LoVo (cell line): ENCODE measurements at places on chromosomes 16 and 17.

GRCh38 chr17:77208217-77208808 is 67.5 kb downstream of the SEC14L1 start:
- no peak for DNase-seq

DNA sequence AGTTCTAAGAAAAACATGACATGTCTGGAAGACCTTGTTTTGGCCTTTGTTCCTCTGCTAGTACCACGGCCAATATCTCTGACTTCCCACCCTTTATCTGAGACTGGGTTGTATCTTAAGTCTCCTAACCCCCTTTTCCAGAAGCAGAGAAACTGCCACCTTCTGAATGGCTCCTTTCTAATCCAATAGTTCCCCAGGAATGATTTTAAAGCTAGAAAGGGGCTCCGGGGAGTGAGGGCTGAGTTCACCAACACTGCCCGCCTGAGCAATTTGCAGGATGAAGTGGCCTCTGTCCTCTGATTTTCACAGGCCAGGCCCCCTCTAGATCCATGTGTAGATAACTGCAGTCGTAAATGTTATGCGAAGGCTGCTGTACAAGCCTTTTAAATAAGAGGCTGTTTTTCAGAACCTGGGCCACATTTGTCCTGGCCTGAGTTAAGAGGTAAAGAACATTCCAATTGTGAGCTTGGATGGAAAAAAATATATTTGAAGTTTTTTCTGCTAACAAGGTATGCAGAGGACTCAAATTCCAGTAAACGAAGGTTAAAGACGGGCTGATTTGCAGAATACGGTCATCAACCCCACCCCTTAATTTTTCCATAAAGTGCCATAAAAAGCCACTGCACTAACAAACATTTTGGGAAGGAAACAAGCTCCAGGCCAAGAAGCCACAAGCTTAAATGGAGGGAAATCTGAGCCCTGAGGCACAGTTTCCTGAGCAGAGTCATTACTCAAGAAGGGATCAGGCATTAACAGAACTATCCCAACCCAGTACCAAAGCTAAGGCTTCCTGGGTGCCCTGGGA is 117.0 kb upstream of the MAF start:
- DNase-seq = no peak

DNA sequence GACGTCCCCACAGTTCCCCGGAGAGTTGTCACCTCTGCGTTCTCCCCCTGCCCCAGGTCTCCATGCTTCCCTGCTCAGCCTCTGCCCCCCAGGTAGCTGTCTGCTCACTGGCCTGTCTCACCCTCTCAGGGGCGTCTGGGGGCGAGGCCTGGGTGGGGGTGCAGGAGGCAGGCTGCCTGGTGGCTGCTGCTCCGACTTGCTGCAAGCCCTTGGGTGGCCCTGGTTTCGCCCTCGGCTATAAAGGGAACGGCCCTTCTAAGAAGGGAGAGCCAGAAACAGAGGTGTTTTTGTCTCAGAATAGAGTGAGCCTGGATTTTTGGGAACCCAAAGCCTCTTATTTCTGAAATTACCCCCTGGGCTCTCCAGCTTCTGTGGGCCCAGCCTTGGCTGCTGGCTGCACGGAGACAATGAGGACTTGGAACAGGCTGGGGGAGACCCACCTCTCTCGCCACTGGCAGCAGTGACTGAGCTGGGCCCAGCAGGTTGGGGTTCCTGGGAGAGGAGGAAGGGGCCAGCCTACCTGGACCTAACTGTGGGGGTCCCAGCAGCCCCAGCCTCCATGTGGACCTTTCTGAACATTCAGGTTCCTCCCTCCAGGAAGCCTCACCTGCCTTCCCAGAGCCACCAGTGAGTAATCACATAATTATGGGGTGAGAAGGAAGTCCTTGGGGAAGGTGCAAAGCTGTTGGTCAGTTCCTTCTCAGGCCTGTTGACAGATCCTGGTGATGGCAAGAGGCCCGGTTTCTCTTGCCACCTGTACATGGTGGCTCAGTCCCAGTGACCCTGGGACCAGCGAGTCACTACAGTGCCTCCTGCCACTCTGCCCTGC is 15.5 kb upstream of the SPNS2 start:
- peak; percentile 86 for DNase-seq

GRCh38 chr16:89584768-89585549 is 9.4 kb downstream of the CPNE7 start:
- DNase-seq = no peak

DNA sequence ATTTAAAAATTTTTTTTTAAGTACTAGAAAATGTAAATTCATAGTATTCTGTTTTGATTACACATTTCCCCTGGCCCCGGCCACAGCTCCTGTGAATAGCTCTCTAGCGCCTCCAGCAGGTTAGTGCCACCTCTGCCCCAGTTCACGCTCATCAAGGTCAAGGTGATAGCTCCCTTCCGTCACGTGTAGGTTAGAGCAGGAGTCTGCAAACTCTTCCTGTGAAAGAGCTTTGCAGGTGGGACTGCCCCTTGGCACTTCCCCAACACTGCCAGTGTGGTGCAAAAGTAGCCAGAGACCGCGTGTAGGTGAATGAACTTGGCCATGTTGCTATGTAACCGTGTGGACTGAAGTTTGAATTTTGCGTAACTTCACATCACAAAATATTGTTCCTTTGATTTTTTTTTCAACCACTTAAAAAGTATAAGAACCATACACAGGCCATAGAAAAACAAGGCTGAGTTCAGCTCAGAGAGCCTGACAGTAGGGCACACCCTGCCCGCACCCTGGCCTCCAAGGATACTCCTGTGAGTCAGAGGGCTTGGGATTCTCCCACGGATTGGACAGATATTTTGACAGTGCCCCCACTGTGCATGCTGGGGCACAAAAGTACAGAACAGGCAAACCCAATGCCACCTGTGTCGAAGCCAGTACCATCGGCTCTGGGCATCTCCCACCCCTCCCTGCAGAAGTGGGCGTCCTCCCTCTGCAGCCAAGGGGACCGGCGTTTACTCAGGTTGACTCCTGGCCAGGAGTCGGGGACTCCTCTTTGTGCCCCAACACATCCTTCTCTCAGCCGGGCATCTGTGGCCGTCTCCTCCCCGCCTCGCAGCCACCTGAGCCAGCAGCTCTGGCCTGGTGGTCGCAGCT is 92.0 kb upstream of the CHMP6 start:
- DNase-seq = no peak

DNA sequence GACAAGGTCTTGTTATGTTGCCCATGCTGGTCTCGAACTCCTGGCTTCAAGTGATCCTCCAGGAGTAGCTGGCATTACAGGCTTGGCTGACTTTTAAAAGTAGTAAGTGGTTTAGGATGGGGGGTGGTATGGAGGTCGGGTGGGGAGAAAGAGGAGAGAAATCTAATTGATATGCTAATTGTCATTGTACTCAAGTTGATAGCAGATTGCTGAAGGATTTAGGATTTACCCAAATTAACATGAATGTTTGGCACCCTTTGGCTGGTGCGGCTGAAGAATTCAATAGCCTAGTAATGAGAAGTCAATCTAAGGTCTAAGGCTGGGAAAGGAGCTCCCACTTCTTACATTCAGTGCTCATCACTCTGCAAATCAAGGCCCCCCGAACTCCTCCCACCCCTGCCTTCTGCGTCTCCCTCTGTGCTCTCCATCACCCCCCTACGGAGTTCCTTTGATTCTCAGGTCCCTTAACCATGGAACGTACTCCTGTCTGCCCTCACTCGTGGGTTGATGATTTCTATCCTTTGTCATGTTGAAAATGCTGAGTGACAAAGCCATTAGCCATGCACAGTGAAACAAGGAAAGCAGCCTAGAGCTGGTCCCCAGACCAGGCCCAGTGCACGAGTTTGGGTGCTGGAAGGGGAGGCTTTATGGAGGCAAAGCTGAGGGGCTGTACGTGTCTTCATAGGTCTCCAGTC is 17.3 kb downstream of the CDH13 start:
- no peak for DNase-seq

DNA sequence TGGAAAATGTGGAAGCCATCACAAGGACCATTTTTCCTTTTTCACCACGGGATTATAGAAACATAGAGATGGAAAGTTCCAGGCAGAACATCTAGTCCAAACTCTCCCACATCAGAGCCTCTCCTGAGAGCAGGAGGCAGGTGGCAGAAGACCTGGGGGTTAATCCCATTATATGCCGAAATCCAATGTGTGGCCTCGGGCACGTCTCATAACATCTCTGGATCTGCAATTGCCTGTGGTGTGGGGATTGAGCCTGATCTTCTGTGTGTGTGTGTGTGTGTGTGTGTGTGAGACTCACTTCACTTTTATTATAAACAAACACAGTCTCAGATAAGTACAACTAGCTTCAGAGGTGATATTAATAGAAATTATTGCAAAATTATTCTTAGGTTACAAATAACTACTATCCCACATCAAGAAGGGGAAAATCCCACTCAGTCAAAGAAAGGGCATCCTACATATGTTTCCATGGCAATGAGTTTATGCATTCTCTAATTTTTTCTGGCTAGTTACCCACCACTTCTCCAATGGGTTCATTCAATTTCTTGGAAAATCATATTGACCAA is 199.1 kb downstream of the FOXL1 start:
- DNase-seq = no peak

DNA sequence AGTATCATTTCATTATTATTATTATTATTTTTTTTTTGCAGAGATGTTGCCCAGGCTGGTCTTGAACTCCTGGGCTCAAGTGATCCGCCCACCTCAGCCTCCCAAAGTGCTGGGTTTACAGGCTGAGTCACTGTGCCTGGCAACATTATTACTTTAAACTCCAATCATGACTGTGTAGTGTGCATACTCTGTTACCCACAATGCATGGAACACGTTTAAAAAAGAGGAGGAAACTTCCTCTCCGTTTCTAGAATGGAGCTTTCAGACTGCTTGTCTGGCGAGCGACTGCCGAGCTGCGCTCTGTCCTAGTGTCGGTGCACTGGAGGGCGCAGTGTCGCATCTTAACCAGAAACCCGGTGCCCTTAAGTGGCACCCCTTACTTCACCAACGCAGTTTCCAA is 22.1 kb upstream of the FASN start:
- DNase-seq = no peak

DNA sequence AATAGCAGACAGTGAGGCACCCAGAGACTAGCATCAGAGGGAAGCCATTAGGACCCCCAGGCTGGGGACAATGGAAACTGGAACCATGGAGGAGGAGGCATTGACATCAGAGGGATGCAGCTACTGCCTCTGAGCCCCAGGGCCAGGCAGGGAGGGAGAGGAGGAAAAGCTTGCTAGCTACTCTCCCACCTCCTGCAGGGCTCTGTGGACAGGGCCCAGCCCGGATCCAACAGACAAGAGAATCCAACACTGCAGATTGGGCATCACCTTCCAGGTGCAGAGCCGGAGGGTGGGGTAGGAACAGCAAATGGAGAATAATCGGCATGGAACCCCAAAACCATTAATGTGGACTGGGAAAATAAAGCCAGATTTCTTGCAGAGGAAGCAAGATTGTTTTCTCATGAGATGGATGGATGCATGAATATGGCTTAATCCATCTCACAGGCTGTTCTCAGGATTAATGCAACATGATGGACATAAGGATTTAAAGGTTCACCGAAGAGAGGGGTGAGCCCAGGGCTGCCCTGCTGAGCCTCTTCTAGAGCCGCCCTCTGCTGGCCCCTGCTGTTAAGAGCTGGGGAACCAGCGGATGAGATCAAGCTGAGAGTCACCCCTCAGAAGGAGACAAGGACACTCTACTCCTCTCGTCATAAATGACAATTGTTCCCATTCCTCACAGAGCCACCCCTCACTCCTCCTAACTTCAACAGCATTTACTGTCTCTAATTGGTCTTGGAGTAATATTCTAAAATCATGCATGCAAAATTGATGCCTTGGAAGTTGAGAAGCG is 48.8 kb downstream of the DNAH3 start:
- DNase-seq = no peak

DNA sequence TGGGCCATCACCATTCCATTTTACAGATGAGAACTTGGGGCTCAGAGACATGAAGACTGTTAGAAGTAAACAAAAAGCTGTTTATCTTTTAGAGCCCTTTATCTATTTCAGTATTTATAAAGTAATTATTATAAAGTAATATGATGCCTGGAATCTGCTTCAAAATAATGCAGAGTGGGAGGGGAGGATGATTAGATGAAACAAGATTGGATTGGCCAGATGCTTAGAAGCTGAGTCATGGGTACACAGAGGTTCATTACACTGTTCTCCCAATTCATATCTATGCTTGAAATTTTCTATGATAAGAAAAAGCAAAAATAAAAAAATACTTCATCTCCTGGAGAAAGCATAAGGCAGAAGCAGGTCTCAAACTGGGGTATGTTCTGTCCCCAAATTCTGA is 29.4 kb downstream of the TOM1L2 start:
- DNase-seq = peak; percentile 54

DNA sequence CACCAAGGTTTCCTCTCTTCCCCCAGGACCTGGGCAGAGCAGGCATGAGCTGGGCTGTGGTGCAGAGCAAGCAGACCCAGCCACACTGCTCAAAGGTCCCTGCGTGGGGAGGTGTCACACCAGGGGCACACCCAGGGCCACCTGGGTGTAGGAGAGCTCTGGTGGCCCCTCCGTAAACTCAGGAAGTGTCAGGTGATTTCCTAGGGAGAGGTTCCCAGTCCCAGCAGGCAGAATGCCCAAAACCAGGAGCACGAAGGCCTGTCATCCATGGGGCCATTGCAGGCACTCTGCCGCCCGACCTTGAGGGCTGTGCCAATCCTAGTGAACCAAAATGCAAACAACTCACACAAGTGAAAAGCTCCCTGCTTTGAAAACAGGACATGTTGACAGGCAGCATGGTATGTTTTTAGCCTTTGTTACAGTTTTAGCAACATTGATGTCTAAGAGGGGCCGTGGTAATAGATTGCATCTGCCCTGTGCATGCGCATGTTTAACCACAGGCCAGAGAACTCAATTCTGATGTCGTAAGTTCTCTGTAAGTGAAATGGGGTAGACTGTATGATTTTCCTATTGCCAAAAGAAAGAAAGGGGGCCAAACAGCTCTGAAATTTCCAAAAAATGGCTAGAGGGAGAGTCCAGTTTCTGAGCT is 21.3 kb downstream of the CIBAR2 start:
- DNase-seq = no peak

- no peak for DNase-seq
Observed at GRCh38 chr16:8722025-8722348, 47.6 kb downstream of the ABAT start.

DNA sequence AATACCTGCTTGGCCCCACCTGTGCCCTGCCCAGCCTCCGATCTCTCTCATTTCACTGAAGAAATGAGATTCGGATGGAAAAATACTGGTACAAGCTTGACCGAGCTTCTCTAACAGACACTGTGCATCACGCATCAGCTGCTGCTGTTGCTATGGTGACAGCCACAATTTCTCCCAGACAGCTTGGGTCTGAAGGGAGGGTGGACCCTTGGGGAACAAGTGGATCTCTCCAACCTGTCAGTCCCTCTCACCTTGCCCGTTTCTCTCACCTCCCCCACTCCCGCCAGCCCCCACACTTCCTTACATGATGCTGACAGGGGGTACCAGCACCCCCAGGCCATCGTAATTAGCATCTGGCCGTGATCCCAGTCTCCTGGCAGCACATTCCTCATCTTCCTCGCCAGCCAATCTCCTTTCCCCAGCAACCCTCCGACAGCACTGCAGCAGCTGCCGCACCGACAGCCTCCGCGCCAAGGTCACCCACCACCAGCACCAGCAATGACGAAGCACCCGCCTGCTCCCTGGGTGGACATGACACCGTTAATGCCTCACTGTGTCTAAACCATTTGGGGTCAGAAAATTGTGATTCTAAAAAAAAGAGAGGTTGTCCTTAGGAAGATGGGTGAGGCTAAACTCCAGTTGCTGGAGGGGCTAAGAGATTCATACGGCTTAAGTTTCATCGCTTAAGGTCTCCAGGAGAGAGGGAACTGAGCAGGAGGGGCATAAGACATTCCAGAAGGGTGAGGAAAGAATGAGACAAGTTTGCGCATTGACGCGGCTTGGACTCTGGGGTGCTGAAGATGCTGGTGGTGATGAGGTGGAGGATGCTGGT is 58.6 kb upstream of the TNRC6A start:
- DNase-seq = no peak

- DNase-seq = peak; percentile 3
Observed at GRCh38 chr16:23691483-23692189, 12.9 kb downstream of the PLK1 start.
